ENCODE measurements at places on chromosomes 7 and 10.

DNA sequence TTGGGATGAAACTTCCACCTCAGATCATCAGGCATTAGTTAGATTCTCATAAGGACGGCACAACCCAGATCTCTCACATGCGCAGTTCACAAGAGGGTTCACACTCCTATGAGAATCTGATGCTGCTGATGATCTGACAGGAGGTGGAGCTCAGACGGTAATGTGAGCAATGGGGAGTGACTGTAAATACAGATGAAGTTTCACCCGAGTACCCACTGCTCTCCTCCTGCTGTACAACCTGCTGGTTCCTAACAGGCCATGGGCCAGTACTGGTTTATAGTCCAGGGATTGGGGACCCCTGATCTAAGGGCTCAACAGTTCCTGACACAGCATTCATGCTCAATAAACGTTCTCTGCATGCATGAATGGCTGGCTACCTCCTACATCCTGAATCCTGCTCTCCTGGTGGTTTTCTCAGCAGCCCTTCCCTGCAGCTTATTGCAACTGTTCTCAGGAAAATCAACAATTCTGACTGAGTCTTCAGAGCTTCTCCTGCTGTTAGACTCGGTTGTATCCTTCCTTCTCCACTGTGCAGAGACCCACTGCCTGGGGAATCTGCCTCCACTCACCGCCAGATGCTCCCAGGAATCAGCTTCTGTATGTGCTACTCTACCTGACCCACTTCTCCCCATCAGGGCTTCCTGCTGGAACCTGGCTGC is 17.4 kb downstream of the PDE6C start:
- DNase-seq, result no peak

DNA sequence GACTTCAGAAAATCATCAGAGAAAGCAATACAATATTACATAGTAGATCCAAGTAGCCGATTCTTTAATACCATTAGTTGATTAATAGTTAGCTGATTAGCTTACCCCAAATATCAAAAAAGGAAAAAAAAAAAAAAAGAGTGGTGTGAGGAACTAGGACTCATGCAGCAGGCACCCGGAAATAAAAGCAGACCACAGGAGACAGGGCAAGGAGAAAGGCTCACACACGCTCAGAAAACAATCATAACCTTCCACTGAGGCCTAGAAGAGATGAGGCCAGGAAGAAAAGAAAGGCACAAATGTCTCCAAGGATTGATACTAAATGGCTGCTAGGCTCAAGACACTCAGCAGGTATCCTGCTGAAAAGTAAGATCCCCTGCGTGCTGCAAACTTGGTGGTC is 25.9 kb downstream of the TRDMT1 start:
- DNase-seq, result no peak

DNA sequence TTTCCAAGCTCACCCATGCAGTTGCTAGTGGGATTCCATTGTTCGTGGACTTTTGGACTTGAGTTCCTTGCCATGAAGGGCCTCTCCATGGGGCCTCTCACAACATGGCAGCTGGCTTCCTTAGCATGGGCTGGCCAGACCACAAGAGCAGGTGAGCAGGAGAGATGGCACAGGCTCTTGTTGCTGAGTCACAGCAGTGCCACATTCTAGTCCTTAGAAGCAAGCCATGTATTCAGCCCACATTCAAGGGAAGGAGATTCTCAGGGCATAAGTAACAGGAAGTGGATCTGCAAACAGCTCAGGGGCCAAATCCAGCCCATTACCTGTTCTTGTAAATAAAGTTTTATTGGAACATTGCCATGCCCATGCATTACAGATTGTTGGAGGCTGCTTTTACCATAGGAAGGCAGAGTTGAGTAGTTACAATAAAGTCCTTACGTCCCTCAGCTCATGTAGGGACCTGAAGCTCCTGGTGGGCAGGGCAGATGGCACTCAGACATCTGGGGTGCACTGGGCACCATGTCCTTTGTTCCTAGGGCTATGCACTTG is 481.5 kb upstream of the FOXK1 start:
- DNase-seq, result no peak

DNA sequence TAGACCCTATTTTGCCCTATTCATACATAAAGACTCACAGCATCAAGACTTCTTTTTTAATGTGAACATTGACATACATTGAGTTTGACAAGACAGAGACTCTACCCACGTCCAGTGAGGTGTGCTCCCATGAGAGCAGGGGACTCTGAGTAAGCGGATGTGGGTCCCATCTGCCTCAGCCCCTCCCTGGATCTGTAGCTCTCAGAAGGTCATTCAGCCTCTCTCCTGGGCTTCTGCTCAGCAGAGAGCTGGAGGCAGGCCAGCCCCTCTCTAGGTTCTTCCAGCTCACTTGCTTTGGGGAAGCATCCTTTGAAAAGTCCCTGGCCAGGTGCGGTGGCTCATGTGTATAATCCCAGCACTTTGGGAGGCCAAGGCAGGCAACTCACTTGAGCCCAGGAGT is 146.9 kb upstream of the ZMIZ1 start:
- no peak for DNase-seq

DNA sequence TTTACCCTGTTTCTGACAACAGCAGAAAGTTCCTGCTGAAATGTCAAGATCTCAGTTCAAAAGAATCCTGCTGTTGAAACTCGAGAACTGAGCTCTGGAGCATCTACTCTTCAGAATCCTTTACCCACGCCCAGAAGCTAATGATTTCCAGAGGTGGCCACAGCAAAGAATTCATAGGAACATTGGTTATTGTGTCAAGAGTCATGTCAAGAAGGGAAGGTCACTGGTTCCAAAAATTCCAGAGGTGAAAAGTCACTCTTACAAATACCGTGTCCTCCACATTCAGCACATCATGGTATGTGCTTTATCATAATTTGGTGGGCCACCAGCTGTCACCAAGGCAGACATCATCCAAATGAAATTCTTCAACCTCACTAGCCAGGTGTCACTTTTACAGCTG is 394.4 kb upstream of the NPVF start:
- DNase-seq, result no peak

GRCh38 chr10:130109796-130110245 is 809 bp downstream of the C10orf143 start:
- DNase-seq, result peak; percentile 57

- no peak for DNase-seq
Measured at GRCh38 chr10:114010316-114010715, 33.4 kb upstream of the ADRB1 start.

DNA sequence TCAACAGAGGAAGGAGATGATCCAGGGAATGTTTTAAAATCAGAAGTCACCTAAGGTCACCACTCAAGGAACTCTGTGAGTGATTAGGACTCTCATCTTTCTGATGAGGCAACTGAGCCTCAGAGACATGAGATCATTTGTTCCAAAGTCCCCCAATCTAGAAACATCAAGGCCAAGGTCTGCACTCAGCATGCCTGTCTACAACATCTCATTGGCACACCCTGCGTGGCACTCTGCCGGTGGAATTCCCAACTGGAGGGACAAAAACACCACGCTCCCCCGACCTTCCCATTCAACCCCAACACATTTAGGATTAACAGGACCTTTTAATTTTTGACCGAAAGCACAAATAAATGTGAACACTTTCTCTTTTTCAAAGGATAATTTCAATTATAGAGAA is 31.4 kb downstream of the CPXM2 start:
- no peak for DNase-seq

- DNase-seq, result no peak
Measured at GRCh38 chr10:102473445-102474331, 22.3 kb upstream of the C10orf95 start.

DNA sequence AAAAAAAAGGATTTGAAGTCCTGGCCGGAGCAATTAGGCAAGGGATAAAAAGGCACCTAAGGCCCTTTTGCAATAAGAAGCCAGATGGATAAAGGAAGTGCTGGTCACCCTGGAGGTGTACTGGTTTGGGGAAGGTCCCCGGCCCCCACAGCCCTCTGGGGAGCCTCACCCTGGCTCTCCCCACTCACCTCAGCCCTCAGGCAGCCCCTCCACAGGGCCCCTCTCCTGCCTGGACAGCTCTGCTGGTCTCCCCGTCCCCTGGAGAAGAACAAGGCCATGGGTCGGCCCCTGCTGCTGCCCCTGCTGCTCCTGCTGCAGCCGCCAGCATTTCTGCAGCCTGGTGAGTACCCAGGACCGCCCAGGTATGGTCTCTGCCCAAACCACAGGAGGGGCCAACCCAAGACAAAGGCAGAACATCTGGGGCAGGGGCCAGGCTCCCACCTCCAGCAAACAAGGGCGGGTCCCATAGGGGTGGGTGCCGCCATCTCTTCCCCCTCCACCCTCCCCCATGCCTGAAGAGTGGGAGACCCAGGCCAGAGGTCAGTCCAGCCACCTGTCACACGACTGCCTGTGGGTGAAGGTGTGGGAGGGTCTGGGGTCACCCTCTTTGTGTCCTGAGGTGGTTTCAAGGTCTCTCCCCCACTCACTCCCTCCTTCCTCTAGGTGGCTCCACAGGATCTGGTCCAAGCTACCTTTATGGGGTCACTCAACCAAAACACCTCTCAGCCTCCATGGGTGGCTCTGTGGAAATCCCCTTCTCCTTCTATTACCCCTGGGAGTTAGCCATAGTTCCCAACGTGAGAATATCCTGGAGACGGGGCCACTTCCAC is at the start of gene PILRB:
PILRB (plus strand) TSS at position 91 of the 830 bp plus-strand sequence; CDS start at position 277, 186 bp downstream.
- no peak for DNase-seq

- DNase-seq, result no peak
Measured at GRCh38 chr10:76717141-76717540, 920.5 kb downstream of the KCNMA1 start.

DNA sequence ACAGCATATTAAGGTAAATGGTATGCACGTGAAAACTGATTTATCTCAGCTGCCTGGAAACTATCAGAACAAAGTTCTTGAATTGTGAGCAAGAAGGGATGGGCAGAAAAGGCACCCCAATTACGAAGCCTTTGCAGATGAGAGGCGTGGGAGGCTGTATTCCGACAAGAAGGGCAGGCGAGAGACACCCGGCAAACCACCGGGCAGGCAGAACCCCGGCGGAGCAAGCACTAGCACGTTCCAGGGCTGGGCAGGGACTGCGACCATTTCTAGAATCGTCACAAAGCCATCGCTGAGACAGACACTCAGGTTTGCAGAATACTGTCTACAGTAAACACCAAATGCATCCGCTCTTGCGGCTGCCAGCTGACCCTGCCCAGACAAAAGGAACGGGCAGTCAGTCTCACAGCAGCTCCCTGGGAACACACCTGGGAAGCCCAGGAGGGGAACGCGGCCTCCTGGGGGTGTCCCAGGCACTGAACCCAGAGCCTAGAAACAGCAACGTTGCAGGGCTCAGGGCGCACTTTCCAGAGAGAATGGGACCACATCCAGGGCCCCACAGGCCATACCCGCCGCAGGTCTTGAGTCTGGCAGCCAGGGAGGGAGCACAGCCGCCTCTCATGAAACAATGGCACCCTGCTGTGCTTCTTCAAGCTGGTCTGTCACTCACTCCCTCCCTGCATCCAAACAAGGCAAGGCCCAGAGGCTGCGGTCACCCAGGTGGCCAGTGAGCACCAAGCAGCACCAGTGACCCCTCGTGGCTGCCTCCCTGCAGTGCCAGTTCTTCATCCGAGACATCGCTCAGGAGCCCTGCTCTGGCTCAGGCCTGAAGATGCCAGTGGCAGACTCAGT is 261.9 kb downstream of the PTPRN2 start:
- DNase-seq, result no peak

- no peak for DNase-seq
Measured at GRCh38 chr10:1369665-1370064, 313.5 kb downstream of the WDR37 start.

DNA sequence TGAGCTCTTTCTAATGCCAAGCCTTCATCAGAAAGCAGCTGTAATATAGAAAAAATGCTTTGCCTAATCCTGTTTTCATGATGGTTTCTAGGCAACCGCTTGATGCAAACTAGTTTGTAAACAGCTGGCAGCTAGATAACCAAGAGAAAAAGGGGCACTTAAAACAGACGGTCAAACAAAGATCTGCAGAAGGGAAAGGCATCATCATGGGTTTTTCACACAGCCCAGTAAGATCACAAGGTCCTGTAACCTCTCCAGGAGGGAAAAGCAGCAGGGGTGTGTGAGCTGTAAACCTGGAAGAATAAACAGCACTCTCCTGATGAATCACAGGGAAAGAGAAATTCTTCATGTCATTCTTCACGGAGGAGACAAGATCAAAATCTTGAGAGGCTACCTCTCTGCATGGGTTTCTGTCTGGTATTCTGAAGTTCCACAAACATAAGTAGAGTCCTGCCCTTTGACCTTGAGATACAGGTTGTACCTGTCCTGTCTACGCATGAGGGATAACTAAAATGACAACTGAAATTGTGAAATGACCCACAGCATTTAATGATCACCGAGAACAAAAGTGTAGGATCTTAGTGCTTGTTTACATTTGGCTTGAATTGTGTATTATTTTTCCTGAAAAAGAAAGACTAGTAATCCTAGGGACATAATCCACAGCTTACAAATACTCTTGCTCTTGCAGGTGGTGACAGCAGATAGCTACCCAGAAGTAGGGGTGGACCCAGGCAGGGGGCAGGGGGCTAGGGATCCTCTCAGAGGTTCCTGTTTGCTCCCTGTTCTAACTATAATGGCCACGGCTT is 48.0 kb downstream of the CREB3L2 start:
- DNase-seq, result no peak
